ENCODE measurements at places on chromosomes 2 and 18. TPM values are rescaled to one million over a fixed set of nuclear protein-coding genes. Genes with fewer than 3 reads are reported as not detected.

CYBRD1 gene
- 21.1 TPM for total RNA-seq

TLX2 gene
- total RNA-seq = 2.9 TPM

DNA sequence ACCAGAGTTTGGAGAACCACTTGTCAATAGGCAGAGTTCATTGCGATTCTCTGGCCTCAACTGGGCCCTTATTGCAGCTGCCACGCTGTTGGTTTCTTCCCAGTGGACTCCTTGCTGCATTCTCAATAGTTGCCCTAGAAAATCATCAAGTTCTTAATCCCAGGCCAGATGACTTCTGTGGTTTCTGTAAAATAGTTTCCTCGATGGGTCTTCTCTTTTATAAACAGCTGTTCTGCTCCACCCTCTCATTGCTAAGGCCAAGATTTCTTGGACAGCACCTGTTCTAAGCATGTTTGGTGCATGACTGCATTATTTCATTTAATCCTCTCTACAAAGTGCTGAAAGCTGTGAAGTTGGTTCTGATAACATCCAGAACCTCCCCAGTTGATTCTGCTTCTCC lies 131.0 kb downstream of the BCL2L11 start:
- no peaks in the 10 kb centered on the region for H3K4me1 ChIP-seq
- H3K27ac ChIP-seq = no peak overlapping the region
- H3K36me3 ChIP-seq = no peaks in the 10 kb centered on the region
- no peak overlapping the region for H3K4me3 ChIP-seq
- no peak for DNase-seq

- no peak for DNase-seq
- H3K36me3 ChIP-seq = no peaks in the 10 kb centered on the region
- no peak overlapping the region for H3K4me3 ChIP-seq
These were observed 154.0 kb upstream of the MAP3K20 start for GRCh38 chr2:172921532-172922236.

Measured in type B pancreatic cell (in vitro differentiated cells).